ENCODE measurements at places on chromosomes 4 and X.

DNA sequence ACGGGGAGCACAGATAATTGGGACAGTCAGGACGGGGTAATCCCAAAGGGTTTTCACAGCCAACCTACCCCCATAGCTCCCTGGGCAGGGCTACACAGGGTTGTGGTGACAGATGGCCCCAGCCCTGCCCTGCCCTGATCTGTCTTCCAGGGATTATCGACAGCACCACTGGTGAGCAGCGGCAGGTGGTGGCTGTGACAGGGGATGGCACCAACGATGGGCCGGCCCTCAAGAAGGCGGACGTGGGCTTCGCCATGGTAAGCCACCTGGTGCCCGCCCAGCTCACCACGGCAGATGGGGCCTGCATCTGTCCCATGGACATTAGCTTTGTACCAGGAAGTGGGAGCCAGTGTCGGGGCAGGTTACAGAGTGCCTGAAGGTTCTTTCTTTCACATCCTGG is 39.3 kb downstream of the ATP2B3 start:
- DNase-seq, result no peak

GRCh38 chrX:12843668-12844279 is 23.1 kb upstream of the TLR7 start:
- DNase-seq, result no peak

DNA sequence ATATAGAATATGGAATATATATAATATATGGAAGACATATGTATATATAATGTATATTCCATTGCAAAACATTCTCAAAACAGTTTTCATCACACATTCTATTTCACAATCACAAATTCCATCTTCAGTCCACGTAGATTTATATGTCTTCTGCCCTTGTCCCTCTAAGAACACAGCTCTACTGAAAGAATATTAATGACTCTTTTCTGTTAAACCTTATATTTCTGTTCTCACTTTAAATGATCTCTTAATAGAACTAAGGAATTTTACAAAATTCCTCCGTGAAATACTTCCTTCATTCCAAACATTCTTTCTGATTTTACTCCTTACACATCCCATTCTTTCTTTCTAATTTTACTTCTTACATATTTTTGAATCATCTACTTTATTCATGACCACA is 1043.1 kb upstream of the PABPC4L start:
- no peak for DNase-seq

GRCh38 chr4:11069581-11070211 is 359.0 kb downstream of the HS3ST1 start:
- DNase-seq, result no peak

DNA sequence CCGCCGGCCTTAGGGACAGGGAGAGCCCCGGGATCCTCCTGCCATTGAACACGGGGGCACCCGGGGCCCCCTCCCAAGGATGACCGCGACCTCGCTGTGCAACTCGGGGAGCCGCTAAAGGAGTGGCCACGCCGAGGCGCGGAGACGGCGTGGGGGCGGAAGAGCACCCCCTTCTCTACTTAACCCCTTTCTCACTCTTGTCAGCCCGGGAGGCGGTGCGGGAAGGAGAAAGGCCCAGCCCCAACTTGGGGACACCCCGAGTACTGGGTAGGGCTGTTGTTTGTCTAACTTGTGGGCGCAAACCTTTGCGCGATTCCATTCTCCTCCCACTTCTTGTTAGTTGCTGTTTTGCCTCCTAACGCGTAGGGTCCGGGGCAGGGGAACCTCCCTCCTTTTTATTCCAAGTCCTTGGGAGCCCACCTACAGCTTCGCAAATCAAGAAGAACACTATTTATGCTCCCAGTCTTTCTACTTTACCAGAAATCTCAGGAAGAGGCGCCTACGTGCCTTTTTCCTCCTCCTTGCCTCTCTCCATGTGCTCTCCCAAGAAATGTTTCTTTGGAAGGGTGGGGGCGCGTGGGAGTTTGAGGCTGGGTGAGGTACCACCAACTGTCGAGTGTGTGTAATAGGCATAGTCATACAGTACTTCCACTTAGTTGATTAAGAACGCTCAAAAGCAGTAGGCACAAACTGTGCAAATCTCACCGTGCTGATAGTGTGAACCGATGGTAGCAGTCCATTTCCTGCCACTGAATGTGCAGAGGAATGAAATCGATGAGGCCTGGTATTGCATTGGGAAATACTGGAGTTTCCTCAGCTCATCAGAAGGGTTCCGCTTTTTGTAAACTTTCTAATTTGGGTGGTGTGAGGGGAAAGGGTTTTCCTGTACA is 813 bp downstream of the DIAPH2 start:
- peak; percentile 22 for DNase-seq

DNA sequence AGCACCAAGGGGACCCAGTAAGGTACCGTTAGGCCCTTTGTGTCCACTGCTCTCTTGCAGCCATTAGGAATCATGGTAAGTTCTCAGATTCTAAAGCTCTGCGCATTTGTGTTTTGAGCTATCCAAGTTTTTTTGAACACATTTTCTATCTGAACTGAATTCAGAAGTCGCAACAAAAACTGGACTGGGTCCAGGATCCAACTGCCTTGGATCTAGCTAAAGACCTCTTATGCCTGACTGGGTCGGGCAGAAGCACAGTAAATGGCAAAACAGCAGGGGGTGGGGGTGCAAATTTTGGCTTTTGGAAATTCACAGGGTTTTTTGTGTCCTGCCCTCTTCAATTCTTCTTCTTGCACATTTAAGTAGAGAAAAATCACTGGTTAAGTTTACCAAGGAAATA is 30.0 kb downstream of the RCHY1 start:
- no peak for DNase-seq

GRCh38 chr4:89007338-89007939 is 49.5 kb downstream of the FAM13A start:
- DNase-seq, result no peak

DNA sequence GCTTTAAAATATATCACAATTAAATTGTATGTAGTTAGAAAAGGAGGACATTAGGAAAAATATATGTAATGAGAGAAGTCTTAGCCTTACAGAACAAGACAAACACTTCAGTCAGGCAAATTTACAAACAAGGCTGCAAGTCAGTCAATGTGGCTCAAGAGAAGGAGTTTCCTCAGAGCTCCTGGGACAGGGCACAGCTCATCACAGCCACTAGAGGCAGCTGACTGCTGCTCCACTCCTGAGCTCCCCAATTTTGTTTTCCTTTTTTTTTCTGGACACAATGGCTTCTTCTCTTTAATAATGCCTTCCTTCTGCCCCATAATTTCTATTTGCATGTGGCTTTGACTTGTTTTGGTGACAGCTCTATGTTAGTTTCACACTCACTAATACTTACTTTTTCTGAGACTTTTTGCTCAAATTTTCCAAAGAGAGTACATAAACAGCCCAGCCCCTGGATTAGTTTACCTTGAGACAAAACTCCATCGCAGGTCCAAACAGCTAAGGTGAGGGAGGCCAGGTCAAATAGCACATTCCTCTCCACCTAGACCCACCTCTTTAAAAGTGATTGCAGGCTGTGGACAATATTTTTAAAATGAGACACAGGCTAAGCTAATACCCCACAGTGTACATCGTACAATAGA is 850.4 kb upstream of the FRG1 start:
- no peak for DNase-seq

GRCh38 chr4:177256950-177257349 is 52.7 kb upstream of the NEIL3 start:
- DNase-seq, result no peak

DNA sequence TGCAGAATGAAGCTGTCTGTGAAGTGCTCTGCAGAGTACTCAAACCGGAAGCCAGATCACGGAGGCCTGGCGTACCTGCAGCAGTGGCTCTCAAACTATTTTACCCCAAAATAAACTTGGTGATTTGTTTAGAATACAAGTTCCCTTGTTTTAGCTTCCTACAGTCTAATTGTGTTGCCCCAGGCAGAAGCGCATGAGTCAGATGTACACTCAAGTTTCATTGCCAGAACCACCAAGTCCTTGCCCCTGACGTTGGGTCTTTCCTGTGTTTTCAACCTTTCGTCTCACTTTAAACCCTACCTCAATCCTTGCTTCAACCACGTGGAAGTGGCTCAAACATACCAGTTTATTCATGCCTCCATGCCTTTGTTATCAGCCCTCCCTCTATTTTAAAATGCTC is 66.2 kb upstream of the SLC7A11 start:
- no peak for DNase-seq

GRCh38 chr4:137754652-137755471 is 222.6 kb upstream of the PCDH18 start:
- no peak for DNase-seq

DNA sequence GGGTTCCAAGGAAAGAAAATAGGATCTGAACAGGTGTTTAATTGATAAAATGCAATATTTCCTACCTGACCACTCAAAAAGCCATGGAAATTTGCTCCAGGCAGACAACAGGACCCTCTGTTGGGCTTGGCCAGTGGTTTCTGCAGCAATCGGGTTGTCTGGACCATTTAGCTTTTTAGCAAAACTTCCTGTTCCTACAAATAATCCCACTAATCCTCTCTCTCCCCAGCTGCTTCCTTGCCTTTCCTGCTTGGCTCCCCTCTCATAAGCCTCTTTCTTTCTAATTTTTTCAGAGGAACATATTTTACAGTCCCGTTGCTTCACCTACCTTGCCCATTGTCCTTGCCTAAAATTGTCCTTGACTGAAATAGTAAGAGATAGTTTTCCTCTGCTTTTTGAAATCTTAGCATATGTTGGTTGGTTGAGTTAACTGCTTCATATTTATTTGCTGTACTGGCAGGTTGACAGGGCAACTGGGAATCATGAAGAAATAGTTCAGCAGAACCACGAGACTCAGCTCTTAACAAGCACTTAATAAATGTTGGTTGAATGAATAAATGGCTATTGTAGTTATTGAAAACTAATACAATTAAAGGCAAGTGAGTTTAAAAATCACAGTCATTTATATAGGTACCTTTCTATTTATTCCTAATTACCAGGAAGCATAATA is 259.8 kb downstream of the KCNIP4 start:
- DNase-seq, result no peak

- DNase-seq, result no peak
Measured at GRCh38 chrX:45598861-45599260, 398.2 kb upstream of the DIPK2B start.

DNA sequence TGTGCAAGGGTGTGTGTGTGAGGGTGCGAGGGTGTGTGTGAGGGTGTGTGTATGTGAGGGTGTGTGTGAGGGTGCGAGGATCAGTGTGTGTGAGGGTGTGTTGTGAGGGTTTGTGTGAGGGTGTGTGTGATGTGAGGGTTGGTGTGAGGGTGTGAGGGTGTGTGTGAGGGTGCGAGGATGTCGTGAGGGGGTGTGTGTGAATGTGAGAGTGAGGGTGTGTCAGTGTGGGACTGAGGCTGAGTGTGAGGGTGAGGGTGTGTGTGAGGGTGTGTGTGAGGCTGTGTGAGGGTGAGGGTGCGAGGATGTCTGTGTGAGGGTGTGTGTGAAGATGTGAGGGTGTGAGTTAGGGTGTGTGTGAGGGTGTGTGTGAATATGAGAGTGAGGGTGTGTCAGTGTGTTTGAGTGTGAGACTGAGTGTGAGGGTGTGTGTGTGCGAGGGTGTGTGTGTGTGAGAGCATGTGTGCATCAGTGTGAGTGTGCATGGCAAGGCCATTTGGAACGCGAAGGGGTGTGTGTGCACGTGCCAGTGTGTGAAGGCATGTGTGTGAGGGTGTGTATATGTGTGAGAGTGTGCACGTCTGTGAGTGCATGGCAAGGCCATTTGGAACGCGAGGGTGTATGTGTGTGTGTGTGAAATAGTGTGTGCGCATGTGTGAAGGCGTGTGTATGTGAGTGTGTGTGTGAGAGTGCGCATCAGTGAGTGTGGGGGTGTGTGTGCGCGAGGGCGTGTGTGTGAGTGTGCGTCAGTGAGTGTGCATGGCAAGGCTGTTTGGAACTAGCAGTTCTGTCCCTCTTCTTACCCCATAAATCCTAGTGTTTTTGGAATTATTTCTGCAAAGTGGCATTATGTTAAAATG is 69.8 kb downstream of the RGS12 start:
- no peak for DNase-seq

- peak; percentile 20 for DNase-seq
Measured at GRCh38 chrX:129360175-129360574, 163.1 kb downstream of the SMARCA1 start.

DNA sequence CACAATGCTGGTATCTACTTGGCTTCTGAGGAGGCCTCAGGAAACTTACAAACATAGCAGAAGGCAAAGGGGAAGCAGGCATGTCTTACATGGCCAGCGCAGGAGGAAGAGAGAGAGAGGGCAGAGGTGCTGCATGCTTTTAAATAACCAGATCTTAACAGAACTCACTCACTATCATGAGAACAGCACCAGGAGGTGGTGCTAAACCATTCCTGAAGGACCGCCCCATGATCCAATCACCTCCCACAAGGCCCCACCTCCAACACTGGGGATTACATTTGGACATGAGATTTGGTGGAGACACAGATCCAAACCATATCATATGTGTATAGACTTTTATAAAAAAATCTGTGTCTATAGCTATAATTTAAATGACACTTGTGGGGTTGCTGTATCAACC is 48.6 kb upstream of the ERVMER34-1 start:
- DNase-seq, result no peak

GRCh38 chrX:42432552-42432951 is 345.4 kb downstream of the PPP1R2C start:
- DNase-seq, result no peak

DNA sequence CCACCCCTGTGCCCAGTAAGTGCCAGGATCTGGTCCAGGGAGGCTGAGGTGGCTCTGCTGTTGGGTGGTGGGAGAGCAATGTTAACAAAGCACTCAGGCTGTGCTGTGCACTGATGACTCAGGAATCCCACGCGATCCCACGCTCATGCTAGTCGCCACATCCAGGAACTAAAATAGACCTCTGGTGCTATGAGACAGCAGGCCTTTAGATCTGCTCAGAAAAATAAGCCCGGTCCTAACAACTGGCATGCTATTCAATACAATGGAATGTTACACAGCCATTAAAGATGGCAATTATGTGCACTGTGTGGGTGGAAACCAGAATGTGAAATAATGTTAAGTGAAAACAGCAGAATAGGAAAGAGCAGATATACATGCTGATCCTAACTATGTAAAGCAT is 26.0 kb downstream of the ARL13A start:
- peak; percentile 1 for DNase-seq

- DNase-seq, result no peak
Measured at GRCh38 chr4:42396752-42397634, at the start of gene SHISA3. SHISA3 (plus strand) TSS chr4:42397488; CDS start chr4:42398057, 569 bp downstream.

DNA sequence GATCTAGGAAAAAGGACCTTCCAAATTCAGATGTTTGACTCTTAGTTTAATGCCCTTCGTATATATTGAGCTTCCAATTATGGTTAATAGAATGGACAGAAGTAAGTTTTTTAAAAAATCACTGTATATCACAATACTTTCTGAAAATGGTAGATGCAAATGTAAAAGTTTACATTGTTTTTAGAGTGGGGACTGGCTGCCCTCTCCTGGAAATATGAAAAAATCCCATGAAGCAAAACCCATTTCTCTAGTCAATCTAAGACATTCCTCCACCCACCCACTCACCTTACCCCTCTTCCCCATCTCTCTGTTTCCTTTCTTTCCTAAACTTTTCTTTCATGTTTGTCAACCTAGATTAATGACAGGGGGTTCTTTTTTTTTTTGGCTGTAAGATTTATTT is 134.5 kb downstream of the ARHGAP6 start:
- no peak for DNase-seq
